G401 (cell line): ENCODE measurements at places on chromosomes 7 and 10.

DNA sequence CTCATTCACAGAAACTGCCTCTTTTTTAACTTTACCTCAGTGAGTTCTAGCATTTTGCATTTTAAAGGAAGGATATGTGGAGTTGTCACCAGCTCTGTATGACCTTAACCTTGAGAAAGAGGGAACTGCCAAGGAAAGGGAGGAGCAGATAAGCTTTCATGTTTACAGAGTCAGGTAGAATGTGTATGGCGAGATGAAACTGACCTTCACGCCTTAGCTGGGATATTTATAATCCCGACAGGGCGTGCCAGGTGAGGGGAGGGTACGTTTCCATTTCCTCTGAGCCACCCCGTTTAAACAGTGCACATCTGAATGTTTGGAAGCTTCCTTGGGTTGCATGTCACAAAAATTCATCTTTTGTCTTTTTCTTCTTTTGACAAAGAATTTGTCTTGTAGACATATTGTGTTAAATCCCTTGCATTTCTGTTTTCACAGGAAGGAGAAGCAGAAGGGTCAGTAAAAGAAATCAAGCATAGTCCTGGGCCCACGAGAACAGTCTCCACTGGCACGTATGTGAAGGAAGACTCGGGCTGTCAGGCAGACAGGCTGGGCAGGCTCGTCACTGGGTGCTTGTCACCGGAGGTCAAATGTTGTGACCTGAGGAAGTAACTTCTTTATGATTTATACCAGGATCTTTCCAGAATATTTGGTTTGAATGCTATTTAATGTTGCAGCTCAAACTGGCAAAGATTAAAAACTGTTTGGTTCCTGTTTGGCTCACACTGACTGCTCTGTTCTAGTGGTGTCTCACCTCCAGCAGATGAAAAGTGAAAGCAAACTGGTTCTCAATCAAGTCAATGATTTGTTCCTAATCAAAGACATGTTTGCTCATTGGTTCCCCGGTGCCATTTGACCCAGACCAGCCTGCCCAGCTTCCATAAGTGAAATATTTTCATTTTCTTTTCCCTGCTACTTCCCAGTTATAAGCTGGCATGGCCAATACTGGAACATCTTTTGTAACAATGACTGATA lies 16.2 kb downstream of the OPTN start:
- no peak for DNase-seq

GRCh38 chr10:57457972-57458512 lies 809.7 kb downstream of the IPMK start:
- no peak for DNase-seq

GRCh38 chr10:8272794-8273425 lies 218.4 kb downstream of the GATA3 start:
- no peak for DNase-seq

DNA sequence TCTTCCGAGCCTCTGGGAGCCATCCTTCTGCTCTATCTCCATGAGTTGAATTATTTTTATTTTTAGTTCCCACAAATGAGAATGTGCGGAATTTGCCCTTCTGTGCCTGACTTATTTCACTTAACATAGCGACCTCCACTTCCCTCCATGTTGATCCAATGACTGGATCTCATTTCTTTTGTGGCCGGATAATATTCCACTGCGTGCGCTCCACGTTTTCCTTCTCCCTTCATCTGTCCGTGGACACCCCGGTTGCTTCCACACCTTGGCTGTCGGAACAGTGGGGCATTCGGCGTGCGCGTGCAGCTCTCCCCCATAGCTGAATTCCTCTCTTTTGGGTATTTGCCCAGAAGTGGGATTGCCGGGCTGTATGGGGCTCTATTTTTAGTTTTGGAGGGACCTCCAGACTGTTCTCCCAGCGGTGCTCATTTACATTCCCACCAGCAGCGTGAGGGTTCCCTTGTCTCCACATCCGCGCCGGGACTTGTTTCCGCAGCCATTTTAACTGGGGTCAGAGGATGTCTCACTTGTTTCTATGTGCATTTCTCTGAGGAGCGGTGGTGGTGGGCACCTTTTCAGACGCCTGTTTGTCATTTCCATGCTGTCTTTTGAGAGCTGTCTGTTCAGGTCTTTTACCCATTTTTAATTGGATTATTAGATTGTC lies 51.0 kb upstream of the SUN1 start:
- no peak for DNase-seq

DNA sequence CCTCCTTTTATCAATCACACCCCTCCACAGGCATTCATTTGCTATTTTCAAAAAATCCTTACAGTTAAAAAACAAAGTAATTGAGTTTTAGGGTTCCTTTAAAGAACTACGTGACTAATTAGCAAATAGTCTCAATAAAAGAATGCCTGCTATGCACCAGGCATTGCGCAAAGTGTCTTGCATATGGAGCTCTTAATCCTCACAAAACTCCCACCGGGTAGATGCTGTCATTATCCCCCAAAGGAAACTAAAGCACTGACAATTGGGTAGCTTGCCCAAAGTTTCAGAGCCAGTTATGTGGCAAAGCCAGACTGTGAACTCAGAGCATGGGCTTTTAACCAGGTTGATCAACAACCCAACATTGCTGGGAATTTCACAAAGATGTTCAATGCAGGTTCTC lies 305.7 kb downstream of the ELMO1 start:
- DNase-seq = no peak

DNA sequence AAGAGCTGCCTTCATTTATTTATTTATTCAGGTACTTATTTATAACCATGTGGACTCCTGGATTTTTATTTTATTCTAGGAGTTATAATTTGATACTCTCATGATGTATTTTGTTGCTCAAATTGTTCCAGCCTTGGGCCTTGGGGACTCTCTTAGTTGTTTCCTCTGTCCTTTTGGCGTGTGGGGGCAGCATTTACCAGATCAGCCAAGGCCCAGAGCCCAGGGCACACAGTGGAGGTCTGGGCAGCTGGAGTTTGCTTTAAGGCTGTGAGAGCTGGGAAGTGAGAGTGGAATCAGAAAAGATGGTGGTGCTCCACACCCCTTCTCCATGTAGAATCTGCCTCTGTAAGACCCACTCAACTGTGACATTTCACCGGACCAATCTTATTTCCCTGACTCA lies 398.9 kb downstream of the RPS24 start:
- no peak for DNase-seq

GRCh38 chr7:149704507-149704906 lies 68.9 kb downstream of the ZNF467 start:
- no peak for DNase-seq

- no peak for DNase-seq
Observed at GRCh38 chr10:103763374-103764202, 91.8 kb downstream of the SH3PXD2A start.

DNA sequence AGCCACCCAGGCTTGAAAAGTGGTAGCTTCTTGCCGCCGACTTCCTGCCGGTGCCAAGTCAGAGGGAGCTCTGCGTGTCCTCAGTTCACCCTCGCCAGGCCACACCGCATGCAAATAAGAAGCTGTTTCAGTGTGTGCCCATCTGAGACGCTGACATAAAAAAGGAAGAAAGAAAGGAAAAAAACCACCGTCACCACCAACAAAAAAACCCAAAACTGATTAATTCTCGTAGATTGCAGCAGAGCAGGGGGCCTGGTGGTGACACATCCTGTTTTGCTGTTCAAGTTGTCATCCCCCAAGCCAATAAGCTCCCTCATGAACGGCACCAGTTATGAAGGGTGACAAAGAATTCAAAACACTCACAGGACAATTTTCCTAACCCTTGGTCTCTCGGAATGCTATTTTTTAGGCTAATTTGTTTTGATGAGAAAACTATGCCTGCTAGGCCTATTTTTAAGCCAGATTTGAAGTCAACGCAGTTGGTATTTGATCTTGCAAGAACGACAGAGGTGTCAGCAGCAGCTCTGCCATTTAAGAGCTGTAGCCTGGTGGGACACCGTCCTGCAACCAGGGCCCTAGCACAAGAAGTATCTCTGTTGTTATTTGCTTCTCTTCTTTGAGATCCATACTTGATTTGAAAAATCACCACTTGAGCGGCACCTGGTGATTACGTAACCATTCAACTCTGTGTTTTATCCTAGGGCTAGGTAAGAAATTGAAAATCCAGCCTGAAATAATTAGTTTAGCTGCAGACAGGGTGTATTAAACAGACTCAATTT lies 145.6 kb downstream of the PFKFB3 start:
- peak; percentile 74 for DNase-seq
